ENCODE measurements at places on chromosomes 2 and 18. TPM values are rescaled to one million over a fixed set of nuclear protein-coding genes. Genes with fewer than 3 reads are reported as not detected.

DNA sequence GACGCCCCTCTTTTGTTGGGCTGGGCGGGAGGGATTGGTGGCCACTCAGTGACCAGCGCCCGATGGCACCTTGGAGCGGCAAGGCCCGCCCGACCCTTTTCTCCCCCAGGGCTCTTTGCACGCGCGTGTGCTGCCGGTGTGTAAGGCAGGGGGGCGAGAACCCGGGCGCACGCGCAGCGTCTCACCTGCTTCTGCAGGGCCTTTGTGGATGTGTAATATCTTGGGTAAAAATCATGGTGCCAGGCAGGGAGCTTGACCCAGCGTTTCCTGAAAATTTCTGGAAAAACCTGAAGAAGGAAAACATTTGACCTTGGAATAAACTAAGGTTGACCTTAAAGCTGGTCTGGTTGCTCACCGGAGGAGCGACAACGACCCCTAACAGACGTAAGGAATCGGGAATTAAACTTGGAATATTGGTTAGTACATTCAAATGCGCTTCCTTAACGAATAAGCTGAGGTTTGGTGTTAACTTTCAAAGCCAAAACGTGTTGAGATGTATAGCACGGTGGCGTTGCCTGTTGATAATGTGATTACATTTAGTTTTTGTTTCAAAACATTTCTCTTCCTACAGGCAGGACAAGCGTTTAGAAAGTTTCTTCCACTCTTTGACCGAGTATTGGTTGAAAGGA, 438 bp downstream of the HSPE1 start:
- DNase-seq: no peak

GRCh38 chr2:125073440-125073839, 1048.4 kb downstream of the CNTNAP5 start:
- DNase-seq: no peak

LRP1B gene
- not detected for polyA plus RNA-seq

ARHGEF33 gene
- 0.09 TPM for polyA plus RNA-seq

DNA sequence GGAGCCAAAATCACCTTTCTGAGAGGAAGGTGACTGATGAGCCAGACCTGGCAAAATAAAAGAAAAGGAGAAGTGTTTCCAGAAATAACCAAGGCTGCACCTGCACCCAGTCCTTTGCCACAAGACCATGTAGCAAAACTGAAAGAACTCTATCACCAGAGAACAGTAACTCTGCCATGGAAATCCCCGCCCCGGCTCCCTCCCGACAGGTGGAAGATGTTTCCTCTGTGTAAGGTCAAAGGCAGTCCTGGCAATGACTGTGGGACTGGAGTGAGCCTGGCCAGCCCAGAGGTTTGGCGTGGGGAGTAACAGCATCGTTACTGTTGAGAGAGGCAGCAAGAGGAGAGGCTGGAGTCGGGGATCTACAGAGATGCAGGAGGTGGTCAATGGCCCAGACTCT, 42.3 kb downstream of the SPRED2 start:
- no peak for DNase-seq

SCN2A gene
- 0.91 TPM for polyA plus RNA-seq

AQP12A gene
- not detected for polyA plus RNA-seq

- DNase-seq: no peak
These were observed at the start of gene CDKL4 for GRCh38 chr2:39243469-39244123. Gene CDKL4 (minus strand): TSS chr2:39243970.

DNA sequence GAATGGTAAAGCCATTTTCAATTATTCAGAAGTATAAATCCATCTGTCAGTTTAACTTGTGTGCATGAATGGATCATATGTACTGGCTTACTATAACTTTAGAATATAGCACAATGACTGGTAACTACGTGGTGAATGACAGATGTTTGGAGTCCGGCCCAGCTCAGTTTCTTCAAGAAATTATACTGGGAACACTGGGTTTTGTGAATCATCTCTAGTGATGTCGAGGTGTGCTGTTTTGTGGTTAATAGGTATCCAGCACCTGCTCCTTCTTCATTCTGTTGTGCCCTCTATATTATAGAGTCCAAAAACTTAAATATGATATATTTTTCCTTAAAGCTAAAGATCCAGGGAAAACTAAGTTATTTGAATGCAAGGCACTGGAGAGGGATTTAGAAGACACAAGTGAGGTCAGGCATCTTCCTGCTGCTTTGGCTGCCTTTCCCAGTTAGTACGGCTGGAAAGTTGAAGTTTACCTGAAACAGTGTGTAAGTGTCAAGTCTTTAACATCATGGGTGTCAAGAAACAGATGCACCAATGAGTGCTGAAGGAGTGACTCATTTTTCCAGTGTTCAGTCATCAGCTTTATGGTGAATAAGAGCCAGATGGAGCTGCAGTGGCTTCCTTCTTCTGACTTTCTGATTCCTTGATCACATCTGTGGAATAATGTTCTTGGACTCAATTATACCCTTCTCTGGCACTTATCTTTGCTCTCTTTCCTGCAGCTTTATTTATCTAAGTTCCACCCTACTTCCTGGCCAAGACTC, 1079.5 kb upstream of the CELF4 start:
- DNase-seq: no peak

GRCh38 chr2:587087-587960, 89.9 kb downstream of the TMEM18 start:
- no peak for DNase-seq

DNA sequence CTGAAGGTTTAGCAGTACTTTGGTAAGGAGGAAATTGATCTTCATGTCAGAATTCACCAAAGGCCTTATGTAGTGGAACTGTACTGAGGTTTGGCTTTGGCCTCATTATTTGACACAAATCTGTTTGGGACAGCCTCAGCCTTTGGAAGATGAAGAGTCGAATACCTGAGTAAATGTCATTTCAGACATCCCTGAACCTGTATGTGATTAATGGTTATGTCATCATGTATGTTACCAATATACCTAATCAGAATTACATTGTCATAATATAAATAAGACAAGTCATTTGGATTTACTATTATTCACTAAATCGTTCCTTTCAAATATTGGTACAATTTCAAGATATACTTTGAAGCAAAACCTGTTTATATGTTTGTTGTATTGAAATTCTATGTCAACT, 10.6 kb upstream of the ABCA12 start:
- DNase-seq: no peak

MOCOS gene
- 2.2 TPM for polyA plus RNA-seq

DNA sequence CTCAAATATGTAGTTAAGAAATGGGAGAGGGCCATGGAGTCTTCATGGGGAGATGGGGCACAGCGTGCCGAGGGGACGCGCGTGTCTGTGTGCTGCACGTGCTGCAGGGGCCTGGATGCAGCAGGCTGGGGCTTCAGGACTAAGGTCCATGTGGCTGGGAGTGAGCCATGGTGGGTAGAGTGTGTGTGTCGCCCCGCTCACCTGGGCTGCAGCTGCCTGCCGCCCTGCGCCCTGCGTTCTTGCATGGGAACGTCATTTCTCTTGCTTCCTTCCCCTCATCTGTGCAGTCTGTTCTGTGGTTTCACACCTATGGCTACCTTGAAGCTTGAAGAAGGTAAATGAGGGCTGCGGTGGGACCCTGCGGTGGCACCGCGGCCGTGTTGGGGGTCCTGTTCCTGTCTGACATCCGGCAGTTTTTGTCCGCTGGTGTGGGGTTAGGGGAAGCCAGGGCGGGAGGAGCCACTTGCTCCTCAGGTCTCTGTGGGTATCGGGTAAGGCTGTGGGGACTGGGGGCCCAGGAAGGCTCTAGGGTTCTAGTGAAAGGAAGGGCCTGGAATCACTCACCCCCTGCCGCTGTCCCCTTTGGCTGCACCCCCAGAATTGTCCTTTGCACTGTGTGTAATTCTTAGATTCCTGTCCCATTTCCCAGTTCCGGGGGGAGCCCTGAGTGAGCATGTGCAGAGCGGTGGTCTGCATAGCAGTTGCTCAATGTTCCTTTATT, 54.1 kb upstream of the HS6ST1 start:
- DNase-seq: no peak

ANKRD62 gene
- not detected for polyA plus RNA-seq

DNA sequence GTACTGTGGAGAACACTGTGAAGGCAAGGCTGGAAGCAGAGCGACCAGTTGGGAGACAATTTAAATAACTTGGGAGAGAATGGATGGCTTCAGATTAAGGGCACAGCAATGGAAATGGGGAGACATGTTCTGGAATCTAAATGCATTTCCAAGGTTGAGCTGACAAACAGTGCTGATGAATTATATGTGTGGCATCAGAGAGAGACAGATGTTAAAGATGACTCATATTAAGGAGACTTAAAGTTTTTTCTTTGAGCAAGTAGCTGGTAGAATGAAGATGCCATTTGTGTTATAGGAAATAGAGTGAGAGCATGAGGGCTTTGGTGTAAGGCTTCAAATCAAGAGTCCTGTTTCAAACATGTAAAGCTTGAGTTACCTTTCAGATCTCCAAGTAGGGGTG, 441.8 kb downstream of the SETBP1 start:
- no peak for DNase-seq

PLCL1 gene
- polyA plus RNA-seq: 0.01 TPM

GRCh38 chr18:58349650-58350049, 279.2 kb downstream of the ALPK2 start:
- DNase-seq: no peak

DNA sequence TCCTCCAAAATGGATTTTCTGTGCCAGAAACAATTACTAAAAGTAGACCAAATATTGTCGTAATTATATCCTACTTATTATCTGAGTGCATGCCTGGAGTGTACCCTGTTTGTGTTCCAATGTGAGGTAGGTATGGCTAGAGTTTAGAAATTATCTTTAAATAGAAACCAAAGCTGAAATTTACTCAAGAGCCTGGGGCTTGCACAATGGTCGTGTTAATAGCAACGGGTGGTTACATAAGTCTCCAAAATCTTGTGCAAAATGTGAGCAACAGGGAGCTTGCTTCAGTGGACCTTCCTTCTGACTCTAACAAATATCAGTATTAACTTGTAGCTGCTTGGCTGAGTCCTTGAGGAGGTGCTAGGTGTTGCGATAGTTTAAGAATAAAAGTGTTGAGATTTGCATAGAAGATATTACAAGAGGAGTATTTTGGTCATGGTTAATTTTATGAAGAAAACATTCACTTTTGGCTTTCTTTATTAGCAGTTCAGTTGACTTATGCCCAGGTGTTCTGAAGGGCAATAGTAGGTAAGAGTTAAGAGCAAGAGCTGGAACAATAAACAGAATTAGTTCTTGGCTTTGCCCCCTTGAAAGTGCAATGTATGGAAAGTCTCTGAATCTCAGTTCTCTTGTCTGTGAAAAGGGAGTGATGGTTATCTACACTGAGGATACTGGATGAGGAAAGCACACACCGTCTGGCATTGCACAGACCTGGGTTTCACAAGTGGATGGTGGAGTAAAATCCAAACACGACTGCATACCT, 4.6 kb downstream of the CXCR4 start:
- no peak for DNase-seq

CYS1 gene
- polyA plus RNA-seq: 0.14 TPM

ASAP2 gene
- polyA plus RNA-seq: 54.2 TPM

GRCh38 chr2:2557475-2557874, 226.4 kb upstream of the MYT1L start:
- DNase-seq: no peak

GPR39 gene
- 9.1 TPM for polyA plus RNA-seq

DHRS9 gene
- polyA plus RNA-seq: 3.3 TPM

GALNT3 gene
- polyA plus RNA-seq: 34.4 TPM

SCN3A gene
- polyA plus RNA-seq: not detected

DNA sequence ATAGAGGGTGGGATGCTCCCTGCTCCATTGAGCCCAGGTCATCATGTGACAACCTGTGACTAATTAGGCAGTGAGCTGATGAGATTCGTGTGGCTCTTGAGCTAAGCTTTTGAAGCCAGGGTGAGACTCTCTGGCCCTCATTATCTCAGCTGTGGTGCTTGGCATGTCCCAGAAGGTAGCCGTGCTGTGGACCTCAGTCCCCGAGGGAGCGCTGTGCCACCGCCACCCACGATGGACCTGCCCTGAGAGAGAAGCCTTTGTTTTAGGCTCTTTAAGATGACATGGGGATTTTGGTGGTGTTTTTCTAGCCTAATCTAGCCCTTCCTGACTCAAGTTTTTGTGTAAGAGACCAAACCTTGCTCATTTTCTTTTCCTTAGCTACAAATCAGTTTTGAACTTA, 66.4 kb downstream of the NEDD4L start:
- no peak for DNase-seq

DNA sequence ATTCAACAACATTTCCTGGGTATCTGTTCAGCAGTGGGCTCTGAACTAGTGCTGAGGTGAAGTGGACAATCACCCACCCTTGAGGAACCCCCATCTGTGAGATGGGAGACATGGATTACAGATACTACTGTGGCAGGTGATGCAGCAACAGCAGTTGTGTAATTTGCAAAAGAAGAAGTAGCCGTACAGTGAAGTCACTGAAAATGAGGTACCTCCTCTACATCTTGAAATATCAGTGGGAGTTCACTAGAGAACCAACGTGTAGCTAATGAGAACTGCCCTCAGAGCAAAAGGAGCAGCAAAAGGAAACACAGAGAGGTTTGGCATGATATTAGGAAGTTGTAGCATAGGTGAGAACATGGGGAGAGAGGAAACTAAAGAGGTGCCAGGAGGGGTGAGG, 41.3 kb downstream of the VSNL1 start:
- DNase-seq: no peak

NYAP2 gene
- polyA plus RNA-seq: not detected

SLC30A3 gene
- polyA plus RNA-seq: not detected

DNA sequence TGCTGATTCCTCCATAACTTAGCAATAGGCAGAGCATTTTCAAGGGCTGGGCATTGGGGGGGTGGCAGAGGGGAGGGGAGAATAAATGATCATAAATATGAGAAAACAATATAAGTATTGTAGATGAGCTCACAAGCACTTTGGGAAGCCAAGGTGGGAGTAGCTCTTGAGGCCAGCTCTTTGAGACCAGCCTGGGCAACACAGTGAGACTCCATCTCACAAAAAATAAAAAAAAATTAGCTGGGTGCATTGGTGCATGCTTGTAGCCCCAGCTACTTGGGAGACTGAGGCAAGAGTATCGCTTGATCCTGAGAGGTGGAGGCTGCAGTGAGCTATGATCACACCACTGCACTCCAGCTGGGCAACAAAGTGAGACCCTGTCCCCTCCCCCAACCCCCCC, 75.9 kb downstream of the MYCN start:
- no peak for DNase-seq

DNA sequence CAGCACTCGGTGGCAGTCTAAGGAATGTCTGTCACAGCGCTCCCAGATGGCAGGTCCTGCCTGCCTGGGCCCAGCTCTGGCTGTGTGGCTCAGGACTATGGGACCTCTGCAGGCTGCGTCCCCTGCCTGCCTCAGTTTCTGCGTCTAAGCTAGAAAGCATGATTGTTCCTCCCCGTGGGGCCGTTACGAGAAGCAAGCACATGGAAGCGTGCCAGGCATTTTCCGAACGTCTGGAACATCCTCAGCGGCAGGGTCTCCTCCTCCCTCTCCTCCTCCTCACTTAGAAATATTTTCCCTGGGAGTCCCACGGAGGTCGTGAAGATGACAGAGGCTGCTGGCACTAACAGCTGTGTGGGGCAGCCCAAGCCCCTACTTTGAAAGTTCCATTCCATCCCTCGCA, 43.3 kb downstream of the LRRFIP1 start:
- no peak for DNase-seq

IL36RN gene
- polyA plus RNA-seq: 3.9 TPM
